D341Med (cell line): ENCODE measurements at places on chromosomes 12 and 14.
A peak's percentile ranks its signal among the peaks of the same experiment; 100 is the strongest.

DNA sequence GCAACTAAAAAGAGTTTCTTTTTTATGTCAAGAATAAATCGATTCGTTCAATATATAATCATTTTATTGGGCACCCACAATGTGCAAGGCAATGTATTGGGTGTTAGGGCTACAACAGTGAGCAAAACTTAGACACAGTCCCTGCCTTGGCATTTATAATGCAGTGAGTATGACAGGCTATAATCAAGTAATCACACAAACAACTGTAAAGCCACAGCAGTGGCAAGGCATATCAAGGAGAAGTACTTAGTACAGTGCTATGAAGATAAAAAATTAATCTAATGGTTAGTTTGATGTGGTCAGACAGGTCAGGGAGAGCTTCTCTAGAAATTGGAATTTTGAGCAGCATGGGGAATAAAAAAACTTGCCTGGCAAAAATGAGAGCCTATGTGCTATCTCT, 39.5 kb upstream of the OTOGL start:
- no peak for DNase-seq

GRCh38 chr14:100692859-100693558, 33.7 kb upstream of the DLK1 start:
- no peak for DNase-seq

DNA sequence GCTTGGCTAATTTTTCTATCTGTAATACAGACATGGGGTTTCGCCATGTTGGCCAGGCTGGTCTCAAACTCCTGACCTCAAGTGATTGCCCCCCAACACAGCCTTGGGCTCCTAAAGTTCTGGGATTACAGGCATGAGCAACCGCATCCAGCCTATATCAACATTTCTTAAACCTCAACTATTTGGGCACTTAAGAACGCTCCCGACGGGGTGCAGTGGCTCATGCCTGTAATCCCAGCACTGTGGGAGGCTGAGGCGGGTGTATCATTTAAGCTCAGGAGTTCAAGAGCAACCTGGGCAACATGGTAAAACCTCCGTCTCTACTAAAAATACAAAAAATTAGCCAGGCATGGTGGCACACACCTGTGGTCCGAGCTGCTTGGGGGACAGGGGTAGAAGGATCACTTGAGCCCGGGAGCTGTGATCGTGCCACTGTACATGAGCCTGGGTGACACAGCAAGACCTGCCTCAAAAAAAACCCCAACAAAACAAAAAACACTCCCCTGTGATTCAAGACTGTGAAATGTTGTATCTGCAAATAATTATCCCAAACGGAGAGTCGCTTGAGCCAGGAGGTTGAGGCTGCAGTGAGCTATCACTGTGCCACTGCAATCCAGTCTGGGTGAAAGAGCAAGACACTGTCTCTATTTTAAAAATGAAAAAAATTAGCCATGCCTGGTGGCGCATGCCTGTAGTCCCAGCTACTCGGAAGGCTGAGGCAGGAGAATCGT, 21.5 kb downstream of the PPTC7 start:
- no peak for DNase-seq

GRCh38 chr14:87325741-87326140, 667.2 kb downstream of the GALC start:
- DNase-seq = peak; percentile 49

DNA sequence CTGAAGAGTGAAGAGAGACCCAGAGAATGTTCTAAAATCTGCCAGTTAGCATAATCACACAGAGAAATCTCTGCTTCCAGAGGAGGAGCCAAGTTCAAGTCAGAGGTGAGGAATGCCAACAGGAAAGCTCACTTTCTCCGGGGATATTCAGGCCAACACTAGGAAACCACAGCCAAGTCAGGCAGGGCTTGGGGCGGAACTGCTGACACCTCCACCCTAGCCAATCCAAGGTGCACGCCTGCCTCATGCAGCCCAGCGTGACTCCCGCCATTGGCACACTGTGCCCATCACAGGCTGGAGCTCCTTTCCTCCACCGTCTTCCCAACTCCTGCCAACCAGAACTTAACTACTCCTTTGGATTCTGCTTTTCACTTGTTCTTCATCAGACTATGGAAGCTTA, 374.3 kb upstream of the CCDC196 start:
- DNase-seq = no peak

- no peak for DNase-seq
These were observed 5.9 kb upstream of the CCDC91 start for GRCh38 chr12:28184375-28184774.

DNA sequence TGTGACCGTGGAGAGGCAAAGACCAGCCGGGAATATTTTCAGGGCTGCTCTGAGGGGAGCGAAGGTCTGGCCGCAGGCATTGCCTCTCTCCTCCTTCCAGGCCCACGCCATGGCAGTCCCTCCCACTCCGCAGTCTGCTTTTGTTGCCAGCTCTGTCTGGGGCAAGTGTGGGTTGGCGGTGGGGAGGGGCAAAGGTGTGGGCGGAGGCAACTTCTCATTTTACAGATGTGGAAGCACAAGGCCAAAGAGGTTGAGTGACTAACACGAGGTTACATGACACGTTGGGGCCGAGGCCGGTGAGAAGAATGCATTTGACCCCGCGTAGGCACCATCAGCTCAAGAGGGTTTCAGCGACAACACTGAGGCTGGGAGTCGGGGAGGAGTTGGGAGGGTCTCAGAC, 6.1 kb upstream of the FAIM2 start:
- no peak for DNase-seq

- no peak for DNase-seq
These were observed 99.5 kb downstream of the EGLN3 start for GRCh38 chr14:33851366-33851765.

- DNase-seq = no peak
These were observed 78.6 kb upstream of the GALNT9 start for GRCh38 chr12:132407992-132408391.

- DNase-seq = no peak
These were observed 69.3 kb downstream of the ETV6 start for GRCh38 chr12:11718768-11719253.

- no peak for DNase-seq
These were observed 264.0 kb downstream of the FUT8 start for GRCh38 chr14:65676361-65677014.

DNA sequence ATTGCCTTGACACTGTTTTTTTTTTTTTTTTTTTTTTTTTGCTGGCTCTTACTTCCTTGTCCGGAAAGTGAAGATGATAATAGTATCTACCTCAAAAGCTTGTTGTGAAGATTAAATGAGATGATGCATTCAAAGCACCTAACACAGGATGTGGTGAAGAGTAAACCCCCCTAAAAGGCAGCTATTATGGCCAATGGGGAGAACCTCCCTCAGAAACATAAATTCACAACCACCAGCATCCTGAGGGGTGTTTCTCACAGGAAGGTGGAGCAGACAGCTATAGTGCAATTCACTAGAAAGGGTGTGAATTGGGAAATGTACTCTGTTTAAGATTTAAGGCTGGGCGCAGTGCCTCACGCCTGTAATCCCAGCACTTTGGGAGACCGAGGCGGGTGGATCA, 85.4 kb upstream of the CRY1 start:
- DNase-seq = no peak

DNA sequence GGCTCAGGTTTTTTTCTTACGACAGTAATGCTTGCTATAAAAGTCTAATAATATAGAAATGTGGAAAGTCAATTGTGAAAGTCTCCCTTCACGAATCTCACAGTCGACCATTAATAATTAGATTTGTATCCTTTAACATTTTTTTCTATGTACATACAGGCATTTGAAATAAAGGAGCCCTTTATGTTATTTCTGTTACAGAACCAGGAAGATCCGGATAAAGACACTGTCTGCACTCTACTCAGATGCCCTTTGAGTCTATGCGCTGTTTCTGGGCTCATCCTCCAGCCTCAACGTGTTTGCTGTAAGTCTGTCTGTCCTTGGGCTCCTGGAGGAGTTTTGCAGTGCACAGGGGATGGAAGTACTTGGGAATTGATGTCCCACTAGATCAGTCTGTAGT, 212.2 kb upstream of the ATP2B1 start:
- no peak for DNase-seq

DNA sequence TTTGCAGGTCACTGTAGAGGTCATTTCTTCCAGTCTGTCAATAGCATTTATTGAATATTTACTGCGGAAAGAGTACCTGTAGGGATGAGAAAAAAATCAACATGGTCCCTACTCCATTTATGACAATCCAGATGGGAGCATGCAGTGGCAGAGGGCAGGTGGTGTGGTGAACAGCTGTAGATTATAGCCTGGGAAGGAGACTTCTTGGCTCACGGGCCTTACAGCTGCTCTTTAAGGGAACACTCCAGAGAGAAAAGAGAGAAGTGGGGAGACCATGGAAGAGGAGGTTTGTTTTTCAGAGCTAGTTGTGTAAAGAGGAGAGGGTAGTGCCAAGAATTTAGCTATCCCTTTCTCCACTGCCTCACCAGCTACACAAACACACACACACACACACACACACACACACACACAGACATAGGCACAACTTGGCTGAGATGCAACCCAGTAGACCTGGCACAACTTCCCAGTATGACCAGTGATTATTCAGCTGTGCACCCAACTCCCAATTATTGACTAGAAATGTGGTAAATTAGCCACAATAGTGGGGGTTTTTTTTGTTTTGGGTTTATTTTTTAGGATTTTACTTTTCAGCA, 41.0 kb downstream of the GPHB5 start:
- DNase-seq = no peak

DNA sequence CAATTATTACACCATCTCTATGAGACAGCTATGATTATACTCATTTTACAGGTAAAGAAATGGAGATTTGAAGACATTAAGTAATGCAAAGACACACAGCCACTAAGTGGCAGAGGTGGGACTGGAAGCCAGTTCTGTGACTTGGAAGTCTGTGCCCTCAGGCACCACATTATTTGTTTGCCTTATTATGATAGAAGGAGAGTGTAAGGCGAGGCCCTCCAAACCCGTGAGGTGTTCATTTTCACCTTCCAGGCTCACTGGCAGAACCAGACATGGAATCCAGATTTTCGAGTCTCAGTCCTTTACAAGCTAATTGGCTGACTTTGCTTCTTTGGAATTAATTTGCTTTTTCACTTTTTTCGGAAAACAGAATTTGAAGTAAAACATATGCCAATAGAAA, 107.9 kb downstream of the CAND1 start:
- DNase-seq = no peak

DNA sequence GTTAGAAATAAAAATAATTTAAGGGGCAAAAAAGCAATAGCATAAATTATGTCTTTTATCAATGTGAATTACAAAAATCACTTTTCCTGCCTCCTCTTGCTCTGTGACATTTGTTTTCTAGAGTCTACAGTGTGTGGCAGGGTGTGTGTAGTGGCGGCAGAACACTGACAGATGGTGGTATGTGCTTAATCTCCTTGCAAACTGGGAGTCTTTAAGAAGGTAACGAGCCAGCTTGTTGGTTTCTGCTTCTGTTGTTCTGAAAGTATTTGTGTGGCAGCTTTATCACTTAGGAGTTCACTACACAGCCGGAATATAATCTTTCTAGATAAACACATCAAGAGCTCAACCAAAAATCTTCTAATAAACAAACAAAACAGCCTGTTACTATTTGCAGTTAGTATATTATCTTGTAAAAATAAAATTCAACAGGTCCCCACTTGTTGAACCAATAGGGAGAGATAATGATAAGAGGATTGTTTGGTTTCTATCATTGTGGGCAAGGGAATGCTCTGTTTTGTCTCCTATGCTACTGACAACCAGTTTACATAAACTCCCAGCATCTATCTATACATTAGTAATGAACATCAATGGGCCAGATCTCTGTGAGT, 13.0 kb downstream of the CDKL1 start:
- DNase-seq = peak; percentile 79

- no peak for DNase-seq
These were observed 50.7 kb upstream of the CSRP2 start for GRCh38 chr12:76929499-76929898.

DNA sequence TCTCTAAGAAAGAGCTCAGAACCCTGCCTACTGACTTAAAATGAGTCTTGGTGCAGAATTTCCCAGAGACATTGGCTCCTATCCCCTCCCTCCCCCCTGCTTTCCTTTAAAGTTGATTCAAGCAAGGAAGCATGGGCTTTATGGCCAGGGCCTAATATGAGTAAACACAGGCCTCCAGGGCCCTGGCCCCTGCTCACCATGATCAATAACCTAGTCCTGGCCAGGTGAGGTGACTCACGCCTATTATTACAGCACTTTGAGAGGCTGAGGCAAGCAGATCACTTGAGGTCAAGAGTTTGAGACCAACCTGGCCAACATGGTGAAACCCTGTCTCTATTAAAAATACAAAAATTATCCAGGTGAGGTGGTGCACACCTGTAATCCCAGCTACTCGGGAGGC, 165.1 kb upstream of the TMCC3 start:
- DNase-seq = no peak

DNA sequence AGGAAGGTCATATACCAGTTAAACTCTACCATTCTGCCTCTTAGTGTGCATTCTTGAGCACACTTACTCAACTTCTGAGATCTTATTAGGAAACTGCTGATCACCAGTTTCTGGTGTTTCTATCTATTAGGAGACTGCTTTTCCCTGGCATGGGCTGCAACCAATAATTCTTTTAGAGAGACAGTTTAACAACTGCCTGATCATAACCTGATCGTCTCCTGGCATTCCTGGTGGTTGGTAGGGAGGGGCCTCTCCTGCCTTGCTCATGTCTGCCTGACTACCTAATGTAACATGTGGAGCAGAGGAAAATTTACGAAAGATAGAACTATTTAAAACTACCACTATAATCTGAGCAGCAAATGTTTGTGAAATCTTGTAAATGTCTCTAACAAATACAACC, 75.3 kb upstream of the MGAT4C start:
- no peak for DNase-seq

DNA sequence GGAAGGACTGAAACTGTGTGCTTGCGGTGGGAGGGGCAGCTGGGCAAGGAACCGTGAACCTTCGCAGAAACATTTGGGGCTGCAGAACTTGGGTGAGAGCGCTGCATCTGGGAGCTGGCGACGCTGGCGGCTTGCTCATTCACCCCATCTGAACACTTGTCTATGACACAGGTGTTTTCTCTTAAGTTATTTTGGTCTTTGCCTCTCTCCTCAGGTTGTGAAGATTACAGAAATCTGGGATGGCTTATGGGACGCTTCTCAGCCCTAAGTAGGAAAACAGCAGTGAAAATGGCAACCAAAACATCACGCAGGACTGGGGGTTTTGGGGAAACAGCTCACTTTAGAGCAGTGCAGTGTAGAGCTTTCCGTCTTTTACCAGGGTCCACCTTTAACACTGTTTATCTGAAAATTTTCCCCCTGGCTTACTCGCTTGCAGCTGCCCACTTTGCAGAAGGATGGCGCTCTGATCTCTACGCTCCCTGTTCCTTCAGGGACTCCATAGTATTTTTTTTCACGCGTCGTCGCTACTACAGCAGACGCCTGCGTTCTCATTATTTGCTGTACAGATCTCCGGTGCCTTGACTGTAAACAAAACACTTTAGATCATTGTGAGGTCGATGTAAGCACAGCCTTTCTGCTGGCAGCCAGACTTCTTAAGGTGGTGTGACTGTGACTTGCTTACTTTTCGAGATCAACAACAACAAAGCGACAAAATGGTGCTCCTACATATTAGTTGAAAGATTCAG, 2.7 kb upstream of the CDKN1B start:
- no peak for DNase-seq
